ENCODE measurements at places on chromosomes 12 and 14.

- DNase-seq, result no peak
Measured at GRCh38 chr14:102272392-102272791, 32.6 kb downstream of the MOK start.

- DNase-seq, result no peak
Measured at GRCh38 chr14:104799244-104800014, 1.5 kb upstream of the ZBTB42 start.

DNA sequence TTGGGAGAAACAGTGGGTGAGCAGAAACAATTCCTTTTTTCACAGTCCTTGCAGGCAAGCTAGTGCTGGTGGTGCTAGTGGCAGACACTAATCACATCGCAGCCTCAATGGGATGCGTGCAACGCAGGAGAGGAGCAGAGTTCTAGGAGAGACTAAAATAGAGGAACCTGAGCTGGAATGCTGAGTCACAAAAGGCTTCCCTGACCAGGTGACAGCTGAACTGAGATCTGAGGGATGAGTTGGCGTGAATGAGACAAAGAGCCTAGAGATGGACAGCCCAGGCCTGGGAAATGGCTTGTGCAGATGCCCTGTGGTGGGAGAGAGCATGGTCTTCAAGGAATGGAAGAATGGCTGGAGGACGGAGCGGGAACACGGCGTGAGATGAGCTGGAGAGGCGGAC lies 25.8 kb downstream of the ACADS start:
- no peak for DNase-seq

- DNase-seq, result no peak
Measured at GRCh38 chr12:116263844-116264243, 13.6 kb downstream of the MED13L start.

- DNase-seq, result no peak
Measured at GRCh38 chr12:121057794-121058193, 18.7 kb upstream of the OASL start.

DNA sequence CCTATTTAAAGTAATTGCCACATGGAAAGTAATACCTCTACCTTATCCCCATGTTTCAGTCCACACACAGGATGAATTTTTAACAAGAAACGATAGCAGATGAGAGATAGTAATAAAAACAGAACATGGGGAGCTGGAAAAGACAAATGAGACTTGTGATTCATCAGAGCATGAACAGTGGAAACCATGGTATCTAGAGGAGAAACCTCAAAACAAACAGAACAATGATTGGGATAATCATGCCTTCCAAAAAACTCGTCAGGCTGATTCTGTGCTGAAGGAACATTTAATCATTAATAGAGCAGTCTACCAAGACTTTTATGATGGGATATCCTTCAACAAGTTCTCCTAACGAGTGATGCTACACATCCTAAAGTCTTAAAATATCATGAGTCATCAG lies 1390.7 kb downstream of the FSCB start:
- DNase-seq, result no peak

DNA sequence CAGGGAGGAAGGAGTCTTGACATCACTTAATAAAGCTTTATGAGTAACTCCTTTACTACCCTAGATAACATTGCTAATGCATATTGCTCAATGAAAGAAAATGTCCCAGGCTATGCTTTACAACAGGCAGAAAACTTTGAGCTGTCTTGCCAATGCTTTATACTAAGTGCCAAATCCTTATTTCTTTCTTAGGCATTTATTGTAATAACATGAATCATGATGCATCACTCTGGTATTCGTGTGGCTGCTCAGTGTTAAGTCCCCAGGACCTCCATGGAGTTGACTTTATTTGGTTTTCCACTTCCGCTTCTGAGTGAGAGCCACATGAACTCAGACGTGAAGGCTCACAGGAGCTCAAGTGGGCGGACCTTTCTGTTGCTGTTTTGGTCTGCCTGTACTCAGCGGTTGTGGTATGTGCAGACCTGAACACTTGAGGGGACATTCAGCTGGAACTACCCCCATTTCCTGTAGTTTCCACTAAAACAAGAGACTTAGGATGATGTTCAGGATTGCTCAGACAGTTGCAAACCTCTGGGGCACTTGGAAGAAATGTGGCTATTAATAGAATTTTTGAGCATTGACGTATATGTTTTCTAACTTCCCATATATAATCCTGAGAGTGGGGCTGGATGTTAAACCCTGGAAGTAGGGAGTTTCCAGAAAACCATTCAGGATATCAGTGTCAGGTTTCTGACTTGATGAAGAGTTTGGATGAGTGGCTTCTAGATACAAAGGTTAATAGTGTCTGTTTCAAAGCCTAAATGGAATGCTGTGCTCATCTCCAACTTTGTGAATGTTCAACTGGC lies 258.6 kb downstream of the MSRB3 start:
- no peak for DNase-seq

DNA sequence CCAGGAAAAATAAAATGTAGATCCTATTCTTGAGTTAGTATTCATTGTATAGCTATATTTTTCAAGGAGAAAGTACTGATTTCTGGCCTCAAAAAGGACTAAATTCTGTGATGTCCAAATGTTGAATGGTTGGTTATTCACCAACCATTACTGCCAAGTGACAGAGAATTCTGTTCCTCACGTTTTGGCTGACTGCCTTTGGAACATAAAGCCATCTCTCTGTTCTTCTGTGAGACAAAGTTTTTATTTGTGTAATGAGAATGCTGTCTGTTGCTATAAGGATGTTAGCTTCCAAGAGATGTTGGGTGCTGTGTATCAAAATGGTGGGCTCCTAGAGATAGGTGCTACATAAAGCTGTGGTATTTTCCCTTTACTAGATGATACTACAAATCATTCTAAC lies 9.3 kb downstream of the ZNF410 start:
- no peak for DNase-seq

Measured in GM12864 (cell line).